ENCODE measurements at places on chromosomes 1 and 21. TPM values are rescaled to one million over a fixed set of nuclear protein-coding genes. Genes with fewer than 3 reads are reported as not detected.

GRCh38 chr1:208534599-208534897 is 290.4 kb upstream of the PLXNA2 start:
- DNase-seq: no peak

DNA sequence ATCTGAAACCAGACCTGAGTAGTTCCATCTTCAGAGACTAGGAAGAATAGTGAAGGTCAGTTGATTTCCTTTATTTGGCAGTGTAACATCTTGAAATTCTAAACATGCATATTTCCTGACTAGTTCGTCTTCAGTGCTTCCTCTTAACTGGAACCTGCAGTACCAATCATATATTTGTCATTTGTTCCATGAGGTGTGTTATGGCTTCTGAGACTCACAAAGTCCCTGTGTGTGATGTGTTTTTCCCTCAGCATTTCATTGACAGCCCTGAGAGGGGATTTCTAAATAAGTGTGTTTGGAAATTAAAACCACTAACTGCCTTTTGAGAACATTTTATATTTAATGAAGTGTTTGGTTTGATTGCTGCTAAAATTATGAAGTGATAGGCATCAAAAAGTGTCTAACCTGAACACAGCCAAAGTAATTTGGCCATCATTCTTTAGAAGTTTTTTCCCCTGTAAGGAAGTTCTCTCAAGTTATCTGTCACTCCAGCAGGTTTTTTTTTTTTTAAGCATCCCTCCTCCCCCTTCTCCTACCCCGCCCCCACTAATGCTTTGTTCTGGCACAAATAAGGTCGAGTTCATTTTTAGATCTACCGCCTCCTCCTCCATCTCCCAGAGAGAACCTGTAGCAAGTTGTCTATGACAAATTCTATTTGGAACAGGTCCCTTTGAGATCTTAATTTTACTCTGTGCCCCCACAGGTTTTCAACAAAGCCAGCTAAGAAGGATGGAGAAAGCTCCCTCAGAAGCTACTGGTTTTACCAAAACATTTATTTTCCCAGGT is 61.4 kb downstream of the TMEM200B start:
- DNase-seq: no peak

DNA sequence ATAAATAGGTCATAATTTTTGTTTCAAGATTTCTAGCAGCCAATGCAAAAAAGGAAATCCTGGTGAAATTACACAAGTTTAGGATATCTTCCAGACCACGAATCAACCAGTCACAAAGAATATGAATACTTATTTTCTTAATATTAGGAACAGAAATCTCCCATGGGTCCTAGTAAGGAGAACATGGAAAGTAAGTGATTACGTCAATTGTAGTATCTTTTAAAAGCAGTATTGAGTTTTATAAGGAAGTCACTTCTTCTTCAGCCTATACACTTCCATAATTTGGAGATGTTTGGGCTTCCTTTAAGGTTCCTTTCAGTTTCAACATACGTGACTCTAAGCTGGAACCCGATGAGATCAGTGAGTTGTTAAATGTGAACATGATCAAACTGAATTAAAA is 534.5 kb downstream of the USP25 start:
- peak; percentile 53 for DNase-seq

- DNase-seq: no peak
Observed at GRCh38 chr1:234913278-234913649, 215.4 kb downstream of the TOMM20 start.

DNA sequence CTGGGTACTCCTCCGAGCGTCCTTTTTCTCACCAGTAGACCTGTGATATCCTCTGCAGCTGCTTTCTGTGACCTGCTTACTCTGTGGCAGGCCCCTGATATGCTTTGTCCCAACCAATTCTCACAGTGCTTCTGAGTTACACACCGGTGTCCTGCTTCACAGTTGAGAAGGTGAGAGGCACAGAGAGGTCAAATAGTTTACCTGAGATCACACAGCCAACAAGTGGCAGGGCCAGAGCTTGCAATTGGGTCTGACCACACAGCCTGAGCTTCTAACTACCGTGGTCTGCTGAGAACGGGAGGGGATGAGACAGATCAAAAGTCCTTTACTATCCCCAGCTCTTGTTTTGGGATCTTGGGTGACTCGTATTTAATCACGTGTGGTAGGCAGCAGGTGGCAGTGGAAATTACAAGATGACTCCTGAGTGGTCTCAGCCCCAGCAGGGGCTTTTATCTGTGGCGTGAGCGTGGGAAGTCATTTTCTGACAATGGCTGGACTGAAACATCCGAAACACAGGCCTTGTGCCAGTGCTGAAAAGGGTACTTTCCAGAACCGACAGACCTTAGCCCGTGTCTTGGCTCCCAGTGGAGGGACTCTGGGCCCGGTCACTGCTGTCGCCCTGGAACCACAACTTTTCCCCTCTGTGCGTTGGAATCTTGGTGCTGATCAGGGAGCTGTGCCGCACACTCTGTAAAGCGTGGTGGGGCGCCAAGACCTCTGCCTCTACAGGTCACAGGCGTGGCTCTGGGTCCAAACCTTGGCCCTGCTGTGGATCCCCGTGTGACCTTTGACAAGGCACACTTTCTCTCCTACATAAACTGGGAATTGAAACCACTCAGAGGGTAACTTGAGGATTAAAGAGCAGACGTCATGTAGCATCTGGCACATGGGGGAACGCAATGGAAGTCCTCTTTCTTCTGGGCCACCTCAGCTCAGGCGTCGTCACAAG is 11.9 kb downstream of the THEMIS2 start:
- DNase-seq: no peak

- peak; percentile 53 for DNase-seq
Observed at GRCh38 chr1:193569096-193569982, 382.9 kb upstream of the B3GALT2 start.

DNA sequence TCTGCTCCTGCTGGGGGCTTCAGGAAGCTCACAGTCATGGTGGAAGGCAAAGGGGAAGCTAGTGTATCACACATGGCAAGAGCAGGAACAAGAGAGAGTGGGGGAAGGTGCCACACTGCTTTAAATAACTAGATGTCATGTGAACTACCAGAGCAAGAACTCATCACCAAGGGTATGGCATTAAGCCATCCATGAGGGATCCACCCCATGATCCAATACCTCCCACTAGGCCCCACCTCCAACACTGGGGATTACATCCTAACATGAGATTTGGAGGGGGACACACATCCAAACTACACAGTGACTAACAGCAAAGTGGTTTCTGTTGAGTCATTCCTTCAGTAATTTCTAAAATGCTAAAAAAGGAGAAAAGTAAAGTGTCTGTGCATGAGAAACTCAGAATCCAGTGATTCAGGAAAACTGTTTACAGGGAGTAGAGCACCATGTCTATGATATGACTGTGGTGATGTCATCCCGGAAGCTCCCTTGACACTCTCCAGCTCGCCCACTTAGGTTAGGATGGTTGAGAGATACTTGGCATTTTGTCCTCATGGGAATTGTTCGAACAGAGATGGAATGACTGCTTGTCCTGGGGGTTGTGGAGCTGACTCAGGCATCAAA is 50.3 kb downstream of the CHD1L start:
- DNase-seq: peak; percentile 96

- DNase-seq: no peak
Observed at GRCh38 chr21:28993293-28993629, 584 bp upstream of the LTN1 start.

DNA sequence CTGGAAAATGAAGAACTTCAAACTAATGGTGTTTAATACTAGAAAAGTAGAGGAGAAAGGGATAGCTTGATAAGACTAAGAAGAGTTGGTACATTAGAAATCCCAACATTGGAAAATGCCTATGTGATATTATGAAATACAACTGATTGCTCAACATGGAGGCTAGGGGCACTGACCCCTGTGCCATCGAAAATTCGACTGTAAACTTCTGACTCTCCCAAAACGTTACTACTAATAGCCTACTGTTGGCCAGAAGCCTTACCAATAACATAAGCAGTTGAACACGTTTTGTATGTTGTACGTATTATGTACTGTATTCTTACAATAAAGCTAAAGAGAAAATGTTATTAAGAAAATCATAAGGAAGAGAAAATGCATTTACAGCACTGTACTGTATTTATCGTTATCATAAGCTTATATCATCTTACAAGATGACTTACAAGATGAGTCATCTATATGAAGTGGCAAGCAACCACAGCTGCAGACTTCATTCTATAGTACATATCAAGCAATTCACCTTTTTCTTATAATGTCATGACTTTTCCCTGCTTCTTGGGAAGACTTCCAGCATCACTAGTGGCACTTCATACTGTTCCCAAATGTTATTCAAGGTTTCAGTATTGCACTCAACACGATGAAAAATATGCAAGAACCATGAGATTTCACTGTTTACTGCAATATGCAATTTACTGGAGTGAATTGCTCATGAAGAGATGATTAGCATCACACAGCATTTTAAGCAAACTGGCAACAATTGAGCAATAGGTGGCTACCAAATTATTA is 12.9 kb upstream of the CTSK start:
- peak; percentile 4 for DNase-seq

GRCh38 chr1:40155910-40156309 is 5.3 kb upstream of the RLF start:
- no peak for DNase-seq

DNA sequence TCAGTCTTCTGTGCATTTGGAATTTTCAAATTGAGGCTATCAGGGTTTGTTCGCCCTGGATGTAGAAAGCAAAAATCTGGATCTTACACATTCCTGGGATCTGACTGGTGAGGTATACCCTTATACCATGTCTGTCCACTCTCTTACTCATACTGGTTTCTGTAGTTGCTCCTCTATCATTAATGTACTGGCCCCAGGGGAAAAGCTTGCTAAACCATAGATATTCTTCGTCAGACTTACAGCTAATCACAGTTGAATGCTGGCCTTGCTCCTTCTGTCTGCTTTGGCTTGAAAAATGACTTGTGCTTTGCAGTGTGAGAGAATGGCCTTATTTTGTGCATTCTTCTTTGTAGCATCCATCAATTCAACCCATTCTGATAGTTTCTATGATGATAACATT is 30.5 kb downstream of the TBCE start:
- DNase-seq: peak; percentile 96

DNA sequence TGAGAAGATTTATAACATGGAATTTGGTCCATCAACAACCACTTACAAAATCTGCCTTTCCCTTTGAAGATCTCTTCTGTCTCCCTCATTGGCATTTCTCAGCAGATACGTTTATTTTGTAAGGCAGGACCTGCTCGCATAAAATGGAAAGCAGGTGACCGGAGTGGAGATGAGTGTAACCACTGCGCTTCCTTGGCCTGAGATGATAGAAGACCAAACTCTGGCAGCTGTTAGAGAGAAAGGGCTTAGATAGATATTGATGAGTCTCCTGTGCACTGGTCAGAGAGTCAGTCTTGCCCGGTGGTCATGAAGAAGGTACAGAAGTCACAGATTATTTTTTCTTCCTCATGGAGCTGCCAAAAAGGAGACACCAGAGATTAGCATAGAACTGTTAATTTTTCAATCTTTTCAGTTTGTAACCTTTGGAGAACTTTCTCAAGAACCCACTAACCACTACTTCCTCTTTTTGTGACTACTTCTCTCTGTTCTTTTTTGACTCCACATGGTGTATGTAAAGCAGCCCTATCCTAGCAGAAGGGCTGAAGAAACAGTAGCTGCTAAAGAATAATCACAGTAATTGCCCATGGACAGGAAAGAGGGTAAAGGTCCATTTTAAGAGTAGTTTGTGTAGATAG is 47.6 kb downstream of the FCRL3 start:
- no peak for DNase-seq

DNA sequence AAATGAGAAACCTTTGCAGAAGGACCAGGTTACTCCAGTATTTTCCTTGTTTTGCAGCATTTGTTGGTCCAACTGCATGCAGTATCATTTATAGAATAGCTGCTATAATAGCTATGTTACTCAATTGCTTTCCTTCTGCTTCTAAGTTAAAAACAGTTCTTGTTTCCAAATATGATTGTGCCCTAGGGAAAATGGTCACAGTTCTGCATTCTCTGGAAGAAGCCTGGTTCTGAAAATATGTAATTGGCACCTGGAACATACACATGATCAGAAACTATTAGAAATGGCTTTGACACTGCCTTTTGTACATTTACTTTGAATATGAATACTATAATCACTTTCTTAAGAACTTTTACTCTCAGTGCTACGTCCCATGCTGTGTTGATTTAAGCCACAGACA is 33.6 kb downstream of the HENMT1 start:
- DNase-seq: peak; percentile 4

DNA sequence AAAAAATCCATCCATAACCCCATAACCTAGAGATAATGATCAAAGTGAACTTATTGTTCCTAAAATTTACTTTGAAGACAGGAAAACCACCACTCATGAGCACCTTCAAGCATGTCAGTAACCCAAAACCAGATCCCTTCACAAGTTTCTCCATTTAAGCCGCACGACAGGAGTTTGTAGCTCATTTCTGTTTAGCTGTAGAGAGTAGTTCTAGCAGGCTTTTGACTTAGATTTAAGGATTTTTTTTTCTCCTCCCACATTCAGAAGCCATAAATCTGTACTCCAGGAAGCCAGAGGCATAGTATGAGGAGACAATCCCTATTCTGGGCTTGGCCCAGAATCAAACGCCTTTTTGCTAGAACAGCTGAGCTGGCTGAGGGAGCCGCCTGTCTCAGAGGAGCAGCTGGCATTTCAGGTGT is 25.6 kb downstream of the TOMM20 start:
- no peak for DNase-seq

GRCh38 chr1:50593515-50593914 is 170.3 kb upstream of the DMRTA2 start:
- no peak for DNase-seq

PRELP gene
- total RNA-seq: 1.4 TPM

SLC45A1 gene
- 2.0 TPM for total RNA-seq

TBCE gene
- total RNA-seq: 25.5 TPM

BARHL2 gene
- total RNA-seq: not detected

SNIP1 gene
- 23.5 TPM for total RNA-seq

Data from fibroblast of the aortic adventitia (primary cell).